Stimulated activated CD8-positive, alpha-beta memory T cell treated with anti-CD3 and anti-CD28 coated beads, Interleukin-15, amount 100 ng/mL, for 4 hours (primary cell): ENCODE measurements at places on chromosomes 13 and 19.

DNA sequence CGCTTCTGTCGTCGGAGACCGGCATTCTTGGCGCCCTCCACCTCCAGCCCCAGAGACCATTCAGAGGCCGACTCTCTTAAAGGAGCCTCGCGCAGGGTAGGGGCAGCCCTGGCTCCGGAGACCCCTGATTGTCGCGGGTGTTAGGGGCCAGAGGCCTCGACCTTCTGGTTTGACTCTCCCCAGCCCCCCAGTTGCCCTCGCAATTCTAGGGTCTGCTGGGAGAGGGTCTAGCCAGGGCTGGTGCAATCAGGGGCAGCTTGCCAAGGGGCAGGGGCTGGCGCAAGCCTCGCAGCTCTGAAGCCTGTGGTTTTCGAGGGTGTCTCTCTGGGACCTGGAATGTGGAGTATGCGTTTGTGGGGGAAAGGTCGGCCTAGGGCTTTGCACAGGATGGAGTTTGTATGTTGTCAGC lies 1.6 kb upstream of the SLC7A10 start:
- no peak for DNase-seq

DNA sequence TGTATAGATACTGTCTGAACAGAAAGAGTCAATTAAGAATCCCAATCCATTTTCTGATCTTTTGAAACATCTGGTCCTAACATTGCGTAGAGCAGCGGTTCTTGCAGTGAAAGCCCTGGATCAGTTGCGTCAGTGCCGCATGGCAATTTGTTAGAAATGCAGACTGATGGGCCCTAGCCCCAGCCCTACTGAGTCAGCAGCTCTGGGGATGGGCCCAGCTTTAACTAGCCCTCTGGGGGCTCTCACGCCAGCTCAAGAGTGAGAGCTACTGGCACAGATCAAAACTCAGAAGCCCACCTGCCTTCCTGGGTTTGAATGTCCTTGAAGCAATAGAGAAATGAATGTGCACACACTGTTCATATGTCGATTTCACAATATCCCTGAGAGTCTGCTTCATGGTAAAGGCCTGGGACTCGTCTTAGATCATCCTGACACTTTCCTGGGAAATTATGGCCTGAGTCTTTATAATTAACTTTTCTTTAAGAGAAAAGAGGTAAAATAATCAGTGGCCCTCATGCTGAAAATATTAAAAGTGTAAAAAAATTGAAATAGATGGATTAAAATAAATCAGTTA lies 206.8 kb upstream of the TMTC4 start:
- no peak for DNase-seq

GRCh38 chr13:24632382-24633121 lies 47.7 kb upstream of the ATP12A start:
- DNase-seq = no peak

DNA sequence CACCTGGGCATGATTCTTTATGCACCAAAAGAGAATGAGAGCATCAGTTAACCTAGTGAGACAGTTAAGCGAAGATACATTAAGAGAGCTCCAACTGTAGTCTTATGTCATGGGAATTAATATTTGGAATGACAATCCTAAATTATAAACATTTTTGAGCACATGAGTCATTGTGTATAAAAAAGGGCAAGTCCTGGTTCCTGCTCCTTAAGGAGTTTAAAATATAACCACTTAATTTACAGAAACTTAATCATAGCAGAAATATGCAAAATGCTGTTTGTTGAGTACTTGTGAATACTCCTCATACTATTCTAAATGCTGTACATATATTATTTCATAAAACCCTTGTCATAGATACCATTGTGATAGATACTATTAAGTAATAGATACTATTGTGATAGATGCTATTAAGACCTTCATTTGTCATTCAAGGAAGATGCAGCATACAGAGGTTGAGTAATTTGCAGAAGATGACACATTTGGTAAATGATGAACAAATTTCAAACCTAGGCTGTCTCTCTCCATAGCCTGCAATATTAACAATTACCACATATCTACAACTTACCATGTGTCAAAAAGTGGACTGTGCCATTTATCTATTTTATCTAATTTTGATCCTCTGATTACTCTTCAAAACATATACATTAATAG lies 301.0 kb downstream of the TBC1D4 start:
- no peak for DNase-seq

- DNase-seq = no peak
These were observed 106.1 kb downstream of the NHLRC3 start for GRCh38 chr13:39144391-39144790.
